ENCODE measurements at places on chromosomes 7 and 10. TPM values are rescaled to one million over a fixed set of nuclear protein-coding genes. Genes with fewer than 3 reads are reported as not detected.

Gene RAB19
- total RNA-seq = 3.6 TPM

- no peak for DNase-seq
These were observed 30.0 kb downstream of the NET1 start for GRCh38 chr10:5442065-5442989.

DNA sequence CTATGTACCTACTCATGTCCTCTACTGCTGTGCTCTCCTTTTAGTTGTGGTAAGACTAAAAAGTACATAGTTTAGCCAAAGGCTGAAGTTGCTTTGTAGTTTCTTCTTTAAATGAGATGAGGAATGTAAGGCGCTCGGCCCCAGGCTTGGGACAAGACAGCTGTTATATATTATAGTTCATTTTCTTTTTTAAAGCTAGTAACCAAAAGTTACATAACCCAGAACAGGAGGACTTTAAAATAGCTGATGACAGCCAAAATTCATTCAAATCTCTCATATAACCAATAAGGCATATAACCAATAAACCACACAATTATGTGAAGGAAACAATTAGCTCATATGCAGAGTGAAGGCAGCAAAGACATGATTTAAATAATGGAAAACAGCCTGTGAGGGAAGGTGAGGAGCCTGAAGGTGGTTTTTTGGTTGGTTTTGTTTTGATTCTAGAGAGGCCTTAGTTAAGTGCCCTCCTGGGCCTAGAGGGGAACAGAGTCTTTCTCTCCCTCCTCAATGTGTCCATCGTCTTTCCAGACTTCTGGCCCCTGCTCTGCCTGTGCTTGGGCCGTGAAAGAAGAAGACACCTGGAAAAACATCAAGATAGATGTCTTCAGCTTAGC, 35.8 kb downstream of the SLC26A4 start:
- DNase-seq = no peak

Gene NUPR2
- 0.65 TPM for total RNA-seq

Gene ZNF365
- total RNA-seq = 2.0 TPM

- DNase-seq = no peak
These were observed 185.2 kb downstream of the DYNC1I1 start for GRCh38 chr7:95957510-95957909.

- DNase-seq = no peak
These were observed 14.6 kb downstream of the FGL2 start for GRCh38 chr7:77184990-77185389.

- no peak for DNase-seq
These were observed 76.7 kb downstream of the CCNY start for GRCh38 chr10:35412900-35413491.

GRCh38 chr10:35903021-35903420, 260.9 kb upstream of the FZD8 start:
- DNase-seq = no peak

DNA sequence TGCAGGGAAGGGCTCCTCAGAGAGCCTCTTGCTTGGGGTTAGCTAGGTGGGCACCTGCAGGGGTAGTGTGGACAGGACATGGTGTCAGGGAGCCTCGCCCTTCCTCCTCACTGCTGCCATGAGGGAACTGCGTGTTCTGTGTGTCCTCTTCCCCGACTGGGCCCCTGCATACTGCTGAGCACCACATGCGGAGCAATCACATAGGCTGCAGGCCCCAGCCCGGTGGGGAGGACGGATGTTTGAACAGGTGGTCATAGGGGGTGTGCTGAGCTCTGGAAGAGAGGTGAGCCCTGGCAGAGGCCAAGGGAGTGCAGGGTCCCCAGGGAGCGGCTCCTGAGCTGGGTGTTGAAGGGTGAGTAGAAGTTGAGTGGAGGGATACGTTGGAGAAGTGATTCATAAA, 48.3 kb upstream of the ZMIZ2 start:
- no peak for DNase-seq

Gene CRYGN
- not detected for total RNA-seq

DNA sequence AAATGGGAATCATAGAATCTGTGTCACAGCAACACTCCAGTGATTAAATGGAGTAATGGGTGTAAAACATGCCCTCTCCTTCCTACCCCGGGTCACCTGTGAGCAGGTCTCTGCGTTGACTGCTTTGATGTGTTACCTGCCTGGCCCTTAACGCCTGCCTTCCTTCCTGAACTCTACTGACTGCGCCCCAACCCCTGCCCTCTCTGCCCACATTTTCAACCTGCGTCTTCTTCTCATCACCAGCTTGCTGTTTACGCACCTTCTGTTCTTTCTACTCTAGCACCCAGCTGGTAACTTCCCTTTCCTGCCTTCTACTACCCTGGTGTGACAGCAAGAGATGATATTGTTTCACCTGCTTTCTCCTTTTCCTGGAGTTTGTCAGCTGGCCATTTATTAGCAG, 303.0 kb upstream of the LRGUK start:
- DNase-seq = no peak

Gene UFSP1
- 4.3 TPM for total RNA-seq

DNA sequence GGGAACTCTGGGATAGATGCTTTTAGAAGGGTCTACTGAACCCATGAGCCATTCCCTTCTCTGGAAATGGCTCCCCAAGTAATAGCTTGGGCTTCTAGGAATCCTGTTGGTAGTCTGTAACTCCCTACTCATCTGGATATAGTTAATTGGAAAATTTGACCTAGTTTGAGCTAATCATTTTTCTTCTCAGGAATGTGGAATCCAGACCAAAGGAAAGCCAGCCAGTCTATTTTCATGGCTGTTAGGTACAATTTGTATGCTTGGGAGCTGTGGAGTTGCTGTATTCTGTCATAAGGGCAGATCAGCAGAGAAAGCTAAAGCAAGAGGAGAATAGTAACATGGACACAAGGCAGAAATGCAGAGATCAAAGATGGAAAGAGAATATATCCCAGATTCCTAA, 71.6 kb upstream of the C1GALT1 start:
- no peak for DNase-seq

Gene IGF2BP3
- 49.3 TPM for total RNA-seq

DNA sequence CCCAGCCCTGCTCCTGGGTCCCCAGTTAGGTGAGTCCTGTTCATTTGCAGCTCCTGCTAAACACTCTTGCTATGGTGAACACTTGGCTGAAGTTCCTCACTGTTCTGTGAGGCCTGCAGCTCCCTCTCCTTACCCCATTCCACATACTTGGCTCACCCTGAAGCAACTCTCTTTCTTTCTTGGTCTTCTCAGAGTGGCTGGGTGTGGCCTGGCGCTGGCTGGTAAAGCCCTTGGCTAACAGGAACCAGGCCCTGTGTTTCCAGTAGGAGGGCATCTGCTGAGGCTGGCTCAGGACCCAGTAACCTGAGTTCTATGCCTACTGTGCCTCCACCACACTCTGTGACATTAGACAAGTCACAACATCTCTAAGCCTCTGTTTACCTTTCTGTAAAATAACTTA, 53.1 kb upstream of the COL13A1 start:
- DNase-seq = no peak

DNA sequence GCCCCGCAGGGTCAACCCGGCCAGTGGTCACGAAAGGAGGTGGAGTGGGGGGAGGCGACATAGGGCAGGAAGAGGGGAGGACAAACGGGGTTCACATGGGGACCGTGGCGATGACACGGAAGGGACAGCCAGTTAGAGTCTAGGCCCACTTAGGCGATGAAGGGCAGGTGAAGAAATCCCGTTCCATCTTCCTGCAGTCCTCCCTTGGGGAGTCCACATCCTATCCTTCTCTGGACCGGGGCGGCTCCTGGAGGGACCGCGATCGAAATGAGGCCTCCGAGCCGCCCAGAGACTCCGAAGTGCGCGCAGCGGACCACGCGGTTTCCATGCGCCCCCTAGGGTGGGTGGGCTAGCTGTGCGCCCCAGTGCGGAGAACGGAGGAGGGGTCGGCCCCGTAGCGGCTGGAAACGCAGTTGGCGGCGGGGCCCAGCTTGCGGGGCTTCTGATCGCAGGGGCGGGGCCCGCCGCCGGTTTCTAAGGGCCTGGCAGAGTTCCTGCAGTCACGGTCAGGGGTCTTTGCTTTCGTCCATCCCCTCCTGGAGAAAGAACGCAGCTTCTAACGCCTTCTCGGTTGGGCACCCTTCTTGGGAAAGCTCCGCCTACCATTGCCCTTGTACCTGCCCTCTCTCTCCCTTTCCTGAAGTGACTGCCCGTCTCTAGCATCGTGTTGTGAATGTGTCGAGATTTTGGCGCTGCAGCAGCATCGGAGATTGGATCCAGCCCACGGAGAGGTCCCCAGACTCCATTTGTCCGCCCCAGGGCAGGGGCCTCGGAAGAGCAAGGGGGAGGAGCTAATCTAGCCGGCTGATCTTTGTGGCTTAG, 17.9 kb upstream of the TMEM225B start:
- DNase-seq = no peak

Gene ZNF488
- total RNA-seq = 2.1 TPM

Gene WNT8B
- total RNA-seq = not detected

DNA sequence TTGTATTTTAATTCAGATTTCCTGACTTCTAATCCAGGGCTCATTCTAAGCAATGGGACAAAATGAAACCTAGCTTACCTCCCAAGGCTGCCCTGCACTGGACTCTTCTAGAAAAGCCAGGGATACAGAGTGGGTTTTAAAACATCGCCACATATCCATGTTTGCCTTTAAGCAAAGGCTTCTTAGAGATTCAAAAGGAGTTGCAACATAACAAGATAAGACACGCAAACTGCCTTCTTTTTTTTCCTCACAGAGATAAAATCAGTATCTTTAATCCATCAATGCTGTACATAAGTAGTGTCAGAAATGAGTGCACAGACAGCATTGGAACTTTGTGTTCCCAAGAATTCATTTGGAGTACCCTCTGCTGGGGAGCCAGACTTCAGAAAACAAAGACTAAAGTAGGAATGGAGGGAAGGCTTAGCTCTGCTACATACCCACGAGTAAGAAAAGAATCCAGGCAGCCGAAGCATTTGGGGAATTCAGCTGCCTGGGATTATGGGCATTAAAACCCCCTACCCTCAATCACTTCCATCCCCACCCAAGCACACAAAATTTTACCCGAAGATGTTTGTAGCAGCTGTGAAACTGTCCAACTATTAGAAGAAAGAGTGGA, 427.8 kb downstream of the ARL4A start:
- no peak for DNase-seq

GRCh38 chr7:123133924-123134323, 65.8 kb downstream of the SLC13A1 start:
- DNase-seq = no peak

- no peak for DNase-seq
These were observed 51.7 kb upstream of the CYTH3 start for GRCh38 chr7:6323967-6324701.

Gene UNCX
- total RNA-seq = 0.65 TPM

Gene PALD1
- total RNA-seq = 3.5 TPM

- DNase-seq = no peak
These were observed 103.9 kb upstream of the POT1 start for GRCh38 chr7:125033506-125033905.

DNA sequence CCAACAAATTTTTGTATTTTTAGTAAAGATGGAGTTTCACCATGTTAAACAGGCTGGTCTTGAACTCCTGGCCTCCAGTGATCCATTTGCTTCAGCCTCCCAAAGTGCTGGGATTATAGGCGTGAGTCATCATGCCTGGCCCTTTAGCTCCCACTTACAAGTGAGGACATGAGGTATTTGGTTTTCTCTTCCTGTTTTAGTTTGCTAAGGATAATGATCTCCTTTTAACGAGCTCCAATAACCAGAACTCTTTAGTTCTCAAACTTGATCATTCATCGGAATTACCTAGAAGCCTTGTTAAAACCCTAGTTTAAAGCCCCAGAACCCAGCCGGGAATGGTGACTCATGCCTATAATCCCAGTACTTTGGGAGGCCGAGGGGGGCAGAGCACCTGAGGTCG, 481.4 kb downstream of the TYW1 start:
- DNase-seq = no peak

Gene RASSF4
- total RNA-seq = 14.5 TPM

GRCh38 chr7:80206763-80207162, 72.1 kb downstream of the GNAI1 start:
- no peak for DNase-seq

GRCh38 chr10:31319602-31320549, 860 bp downstream of the ZEB1 start:
- DNase-seq = no peak

DNA sequence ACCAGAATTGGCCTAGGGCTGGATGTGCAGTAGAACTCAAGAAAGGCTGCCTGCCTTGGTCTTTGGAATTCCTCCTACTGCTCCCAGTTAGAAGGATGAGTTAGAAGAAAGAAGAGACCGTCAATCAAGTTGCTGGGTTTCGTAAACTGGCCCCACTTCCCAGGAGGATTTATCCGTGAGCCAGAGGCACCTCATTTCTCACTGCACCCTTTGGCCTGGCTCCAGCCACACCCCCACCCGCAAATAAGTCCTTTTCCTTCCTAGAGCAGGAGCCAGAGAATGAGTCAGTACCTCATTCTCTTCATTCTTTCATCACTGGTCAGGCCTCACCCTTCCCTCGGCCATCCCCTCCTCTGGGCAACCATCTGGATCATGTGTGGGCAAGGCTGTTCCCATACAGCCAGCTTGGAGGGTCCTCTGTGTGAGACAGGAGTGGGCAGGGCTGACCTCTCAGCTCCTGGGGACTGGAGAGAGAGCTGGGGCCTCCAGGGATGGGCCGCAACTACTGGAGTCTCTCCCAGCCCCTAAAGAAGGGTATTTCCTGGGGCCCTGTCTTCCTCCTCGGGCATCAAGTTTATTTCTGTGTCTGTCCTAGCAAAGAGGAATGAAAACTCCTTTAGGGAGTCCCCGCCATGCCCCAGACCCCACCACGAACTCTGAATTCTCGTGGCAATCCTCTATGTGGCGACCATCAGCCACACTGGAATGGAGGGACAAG, 87.2 kb upstream of the DUSP5 start:
- peak; percentile 91 for DNase-seq

DNA sequence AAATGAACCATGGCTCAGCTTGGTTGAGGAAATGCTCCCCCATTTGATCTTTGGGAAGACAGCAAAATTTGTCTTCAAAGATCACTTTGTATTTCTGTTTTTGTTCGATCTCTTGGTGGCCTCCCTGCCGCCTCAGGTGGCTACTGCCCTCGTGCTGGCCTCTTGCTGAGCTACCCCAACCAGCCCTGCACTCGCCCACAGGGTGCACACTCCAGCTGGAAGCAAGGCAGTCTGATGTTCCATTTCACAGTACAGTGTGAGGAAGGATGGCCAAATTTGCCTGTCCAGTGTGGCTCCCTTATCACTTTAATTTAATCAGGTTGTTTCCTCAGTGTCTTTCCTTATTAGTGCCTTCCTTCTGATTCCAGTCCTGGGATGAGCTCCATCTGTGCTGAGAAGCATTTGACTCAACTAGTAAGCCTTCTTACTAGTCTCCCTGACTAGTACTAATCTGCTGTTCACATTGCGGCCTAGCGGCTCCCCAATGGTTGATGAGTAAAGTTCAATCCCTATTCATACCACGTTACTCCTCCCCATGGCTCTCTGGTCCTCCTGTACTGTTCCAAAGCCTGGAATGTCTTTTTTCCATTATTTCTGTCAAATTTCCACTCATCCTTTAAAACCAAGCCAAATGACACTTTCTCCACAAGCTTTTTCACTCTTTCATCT, 8.2 kb downstream of the MYOF start:
- DNase-seq = no peak

Data from epithelial cell of proximal tubule (primary cell).